PC-9 (cell line): ENCODE measurements at places on chromosomes 2 and 18. TPM values are rescaled to one million over a fixed set of nuclear protein-coding genes. Genes with fewer than 3 reads are reported as not detected.

The REEP1 gene
- 0.25 and 0.31 TPM in 2 replicates for total RNA-seq

The GALR1 gene
- total RNA-seq = not detected in 2 replicates

DNA sequence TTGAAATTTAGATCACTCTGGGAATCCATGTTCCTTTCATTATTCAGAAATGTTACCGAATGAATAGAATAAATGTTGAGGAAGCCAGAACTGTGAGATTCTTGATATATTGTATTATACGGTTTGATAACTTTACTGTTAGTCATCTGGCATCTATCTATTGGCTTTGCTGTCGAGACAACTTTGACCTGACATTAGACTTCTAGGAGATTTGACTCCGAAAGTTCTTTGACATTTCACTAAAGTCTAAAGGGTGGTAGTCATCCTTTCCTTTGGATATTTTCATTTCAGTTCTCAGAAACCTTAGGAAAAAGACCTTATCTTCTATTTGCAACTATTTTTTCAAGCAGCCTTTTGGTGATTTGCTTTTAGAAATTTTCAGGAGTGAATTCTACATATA is 1.9 kb downstream of the BMPR2 start:
- H3K36me3 ChIP-seq = no peaks in the 10 kb centered on the region
- DNase-seq = no peak
- peaks cover 22% of the 10 kb centered on the region; the same call in 1 of the 2 replicates for H3K4me1 ChIP-seq
- no peaks in the 10 kb centered on the region for H3K27me3 ChIP-seq
- peak overlapping the region; percentile 85 for H3K4me3 ChIP-seq
- no peak overlapping the region; the same call in 1 of the 2 replicates for H3K27ac ChIP-seq

DNA sequence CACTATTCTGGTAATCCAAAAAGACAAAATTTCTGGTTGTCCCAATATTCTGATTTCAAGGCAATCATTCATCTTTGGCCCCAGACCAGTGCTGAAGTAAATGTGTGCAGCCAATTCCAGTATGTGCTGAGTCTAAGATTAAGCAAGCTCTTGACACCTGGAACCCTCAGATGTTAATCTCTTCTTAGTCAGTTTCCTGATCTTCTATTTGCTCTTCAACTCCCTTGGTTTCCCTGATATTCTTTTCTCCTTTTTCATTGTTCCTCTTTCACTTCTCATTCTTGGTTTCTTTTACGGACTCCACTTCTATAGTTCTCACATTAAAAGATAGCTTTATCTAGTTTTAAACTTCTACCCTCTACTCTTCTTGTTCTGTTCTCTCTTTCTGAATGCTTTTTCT is 445.7 kb upstream of the FANCL start:
- no peak overlapping the region for H3K4me3 ChIP-seq
- no peaks in the 10 kb centered on the region for H3K4me1 ChIP-seq
- no peaks in the 10 kb centered on the region for H3K36me3 ChIP-seq
